ENCODE measurements at places on chromosomes 6 and 20.

- DNase-seq = no peak
These were observed 132.1 kb downstream of the ZDHHC14 start for GRCh38 chr6:157513004-157513603.

- no peak for DNase-seq
These were observed 101.8 kb upstream of the NHSL1 start for GRCh38 chr6:138601128-138601527.

GRCh38 chr20:19947611-19948264 lies 69.4 kb upstream of the NAA20 start:
- DNase-seq = no peak

DNA sequence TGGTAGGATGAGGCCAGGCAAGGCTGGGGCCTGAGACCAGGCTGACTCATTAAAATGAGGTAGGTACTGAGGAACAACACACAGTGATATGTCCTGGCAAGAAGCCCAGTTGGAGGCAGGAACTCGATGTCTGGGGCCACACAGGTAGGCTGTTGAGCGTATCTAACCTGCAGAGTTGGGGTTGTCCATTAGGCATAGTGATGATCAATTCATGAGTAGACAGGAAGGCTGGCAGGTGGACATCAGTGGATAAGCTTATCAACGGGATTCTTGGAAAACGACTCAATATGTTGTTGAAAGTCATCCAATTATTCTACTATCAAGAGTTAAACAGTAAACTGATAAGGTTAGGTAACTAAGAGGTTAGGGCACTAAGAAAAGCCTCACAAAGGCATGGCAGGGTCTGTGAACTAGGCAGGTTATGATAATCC lies 193.2 kb upstream of the COL21A1 start:
- DNase-seq = no peak

GRCh38 chr6:105484238-105485161 lies 81.6 kb upstream of the PREP start:
- peak; percentile 39 for DNase-seq

GRCh38 chr6:161631676-161632194 lies 357.9 kb upstream of the AGPAT4 start:
- DNase-seq = no peak

DNA sequence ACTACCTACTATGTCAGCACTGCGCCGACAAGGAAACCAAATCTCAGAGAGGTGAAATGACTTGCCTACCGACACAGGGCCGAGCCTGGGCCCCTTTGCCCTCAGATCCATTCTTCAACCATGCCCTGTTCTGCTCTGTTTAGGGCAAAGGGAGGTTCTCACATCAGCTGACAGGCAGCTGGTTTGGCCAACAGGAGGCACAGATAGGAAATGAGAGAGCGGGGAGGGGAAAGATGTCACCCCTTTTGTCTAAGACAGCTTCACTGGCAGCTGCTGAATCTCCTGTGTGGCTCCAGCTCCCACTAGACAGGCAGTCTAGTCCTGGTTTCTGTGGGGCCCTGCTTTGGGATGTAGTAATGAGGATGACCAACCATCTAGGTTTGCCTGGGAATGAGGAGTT lies 158.7 kb downstream of the TMEM200A start:
- DNase-seq = no peak

- no peak for DNase-seq
These were observed 128.9 kb downstream of the ELOVL4 start for GRCh38 chr6:79818471-79818870.

DNA sequence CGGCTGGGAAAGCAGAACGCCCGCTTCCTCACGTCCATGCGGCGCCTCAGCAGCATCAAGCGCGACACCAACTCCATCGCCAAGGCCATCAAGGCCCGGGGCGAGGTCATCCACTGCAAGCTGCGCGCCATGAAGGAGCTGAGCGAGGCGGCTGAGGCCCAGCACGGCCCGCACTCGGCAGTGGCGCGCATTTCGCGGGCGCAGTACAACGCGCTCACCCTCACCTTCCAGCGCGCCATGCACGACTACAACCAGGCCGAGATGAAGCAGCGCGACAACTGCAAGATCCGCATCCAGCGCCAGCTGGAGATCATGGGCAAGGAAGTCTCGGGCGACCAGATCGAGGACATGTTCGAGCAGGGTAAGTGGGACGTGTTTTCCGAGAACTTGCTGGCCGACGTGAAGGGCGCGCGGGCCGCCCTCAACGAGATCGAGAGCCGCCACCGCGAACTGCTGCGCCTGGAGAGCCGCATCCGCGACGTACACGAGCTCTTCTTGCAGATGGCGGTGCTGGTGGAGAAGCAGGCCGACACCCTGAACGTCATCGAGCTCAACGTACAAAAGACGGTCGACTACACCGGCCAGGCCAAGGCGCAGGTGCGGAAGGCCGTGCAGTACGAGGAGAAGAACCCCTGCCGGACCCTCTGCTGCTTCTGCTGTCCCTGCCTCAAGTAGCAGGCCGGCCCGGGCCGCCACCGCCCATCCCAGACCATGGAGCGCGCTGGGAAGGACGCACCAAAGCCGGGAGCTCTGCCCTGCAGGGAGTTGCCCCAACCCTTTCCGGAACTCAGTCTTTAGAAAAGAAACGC lies 36.7 kb downstream of the STX11 start:
- no peak for DNase-seq

DNA sequence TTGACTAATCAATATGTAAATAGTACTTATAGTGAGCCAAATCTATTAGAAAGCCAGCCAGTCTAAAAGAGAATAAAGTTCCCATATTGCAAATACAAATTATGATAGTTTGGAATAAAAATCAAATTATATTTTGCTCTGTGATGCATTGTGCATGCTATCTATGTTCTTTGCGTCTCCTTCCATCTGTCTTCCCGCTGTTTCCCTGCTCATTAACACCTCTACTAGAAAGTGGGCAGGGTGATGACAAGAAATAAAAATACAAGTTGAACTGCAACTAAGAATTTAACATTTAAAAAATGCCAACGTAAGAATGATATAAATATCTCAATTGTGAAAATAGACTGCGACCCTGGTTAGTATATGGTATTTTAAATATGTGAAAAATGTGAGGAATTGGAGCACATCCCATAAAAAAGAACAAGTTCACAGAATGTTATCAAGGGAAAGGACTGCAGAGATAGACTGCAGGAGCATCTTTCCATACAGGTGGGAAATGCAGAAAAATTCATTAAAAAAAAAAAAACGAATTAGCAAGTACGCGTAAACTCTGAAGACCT lies 157.6 kb upstream of the PDE7B start:
- no peak for DNase-seq

DNA sequence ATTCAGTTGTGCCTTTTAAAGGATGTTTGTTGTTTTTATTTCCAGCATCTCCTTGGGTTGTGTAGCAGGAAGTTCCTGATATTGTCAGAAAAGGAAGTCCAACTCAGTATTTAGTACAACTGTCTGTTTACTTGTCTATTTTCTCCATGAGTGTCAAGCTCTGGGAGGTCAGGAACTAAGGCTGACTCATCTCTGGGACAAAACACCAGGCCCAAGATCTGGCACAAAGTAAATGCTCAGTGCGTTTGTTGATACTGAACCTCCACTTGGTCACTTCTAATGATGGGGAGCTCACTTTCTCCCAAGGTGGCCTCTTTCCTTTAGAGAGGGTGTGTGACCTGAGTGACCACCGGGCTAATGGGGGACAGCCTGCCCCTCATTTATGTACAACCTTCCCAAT lies 12.6 kb upstream of the PIGU start:
- DNase-seq = no peak

GRCh38 chr6:26226579-26226967 lies 138.4 kb upstream of the BTN3A2 start:
- no peak for DNase-seq

GRCh38 chr20:43448748-43449535 lies 8.8 kb upstream of the SRSF6 start:
- peak; percentile 41 for DNase-seq

DNA sequence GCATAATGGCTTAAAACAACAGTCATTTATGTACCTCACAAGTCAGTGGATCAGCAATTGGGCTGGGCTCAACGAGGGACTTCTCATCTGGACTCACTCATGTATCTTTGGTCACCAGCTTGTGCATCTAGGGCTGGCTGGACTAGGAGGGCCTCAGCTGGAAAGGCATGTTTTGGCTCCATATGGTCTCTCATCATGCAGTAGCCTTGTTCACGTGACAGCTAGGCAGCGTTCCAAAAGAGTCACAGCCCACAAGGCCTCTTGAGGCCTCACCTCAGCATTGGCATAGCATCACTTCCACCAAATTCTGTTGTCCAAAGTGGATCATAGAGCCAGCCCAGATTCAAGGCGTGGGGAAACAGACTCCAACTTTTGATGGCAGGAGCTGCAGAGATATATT lies 110.1 kb downstream of the MAFB start:
- DNase-seq = no peak

DNA sequence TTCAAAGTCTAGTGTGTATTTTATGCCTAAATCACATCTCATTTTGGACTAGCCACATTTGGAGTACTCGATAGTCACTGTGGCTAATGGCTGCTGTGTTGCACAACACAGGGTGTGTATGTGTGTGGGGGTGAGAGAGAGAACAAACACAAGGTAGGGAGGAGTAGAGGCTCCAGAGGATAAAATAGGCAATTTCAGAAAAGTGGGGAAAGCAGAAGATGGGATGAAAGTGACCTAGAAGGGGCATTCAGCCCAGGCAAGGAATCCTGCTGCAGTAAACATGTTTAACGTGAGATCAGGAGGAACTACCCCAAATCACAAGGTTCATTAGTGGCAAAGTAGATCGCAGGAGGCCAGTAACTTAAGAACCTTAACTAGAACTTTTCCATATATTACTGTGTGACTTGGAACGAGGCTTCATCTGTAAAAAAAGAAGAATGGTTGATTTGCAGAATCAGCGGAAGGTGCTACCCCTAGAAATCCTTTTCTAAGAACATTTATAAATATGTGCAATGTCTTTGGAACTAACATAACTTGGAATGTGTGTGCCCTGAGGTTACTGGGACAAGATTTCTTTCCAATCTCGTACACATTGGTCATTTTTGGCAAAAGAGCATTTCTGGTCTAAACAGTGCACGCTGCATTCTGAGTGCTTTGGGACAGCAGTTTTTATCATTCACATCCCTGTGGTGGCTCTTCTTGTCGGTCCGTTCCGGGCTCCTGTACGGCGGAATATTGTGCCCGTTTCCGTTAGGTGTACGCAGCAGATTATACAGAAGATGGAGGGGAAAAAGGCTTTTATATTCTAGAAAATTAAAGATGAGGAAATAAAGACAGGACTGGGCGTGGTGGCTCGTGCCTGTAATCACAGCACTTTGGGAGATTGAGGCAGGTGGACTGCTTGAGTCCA lies 2.6 kb downstream of the DUSP22 start:
- no peak for DNase-seq

All from NCI-H510A treated with DMSO at 0.1 percent for 48 hours (cell line).